Fibroblast of villous mesenchyme (primary cell): ENCODE measurements at places on chromosomes 4 and X. TPM values are rescaled to one million over a fixed set of nuclear protein-coding genes. Genes with fewer than 3 reads are reported as not detected.

Gene SSX2
- total RNA-seq, result not detected in 2 replicates

Gene DCAF8L2
- not detected in 2 replicates for total RNA-seq

Gene KLHL15
- 6.8 and 12.5 TPM in 2 replicates for total RNA-seq

Gene TSPAN7
- total RNA-seq, result not detected in 2 replicates

Gene ZMAT1
- total RNA-seq, result 0.43 and 0.64 TPM in 2 replicates

Gene DUSP21
- not detected in 2 replicates for total RNA-seq

GRCh38 chr4:25873632-25874129 is 10.9 kb upstream of the SEL1L3 start:
- DNase-seq, result no peak

- no peak for DNase-seq
Observed at GRCh38 chr4:145884775-145885174, 53.8 kb downstream of the ZNF827 start.

- DNase-seq, result no peak
Observed at GRCh38 chr4:132506568-132506967, 642.5 kb upstream of the PCDH10 start.

DNA sequence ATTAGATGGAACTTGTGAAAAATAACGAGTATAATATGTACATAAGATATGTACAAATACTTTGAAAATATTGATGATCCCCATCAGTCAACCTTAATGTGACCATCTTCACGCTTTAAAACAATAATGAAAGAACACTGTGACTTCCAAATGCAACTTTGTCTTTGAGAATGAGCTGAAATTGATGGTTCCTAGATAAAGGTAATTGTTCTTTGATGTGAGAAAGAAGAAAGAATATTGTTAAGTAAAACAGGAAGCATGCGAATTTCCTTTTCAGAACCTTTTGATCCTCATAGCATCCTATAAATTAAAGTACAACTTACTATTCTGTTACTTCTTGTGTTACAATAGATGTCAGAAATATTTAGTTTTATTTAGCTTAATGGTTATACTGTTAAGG is 22.2 kb downstream of the IL2 start:
- DNase-seq, result no peak

DNA sequence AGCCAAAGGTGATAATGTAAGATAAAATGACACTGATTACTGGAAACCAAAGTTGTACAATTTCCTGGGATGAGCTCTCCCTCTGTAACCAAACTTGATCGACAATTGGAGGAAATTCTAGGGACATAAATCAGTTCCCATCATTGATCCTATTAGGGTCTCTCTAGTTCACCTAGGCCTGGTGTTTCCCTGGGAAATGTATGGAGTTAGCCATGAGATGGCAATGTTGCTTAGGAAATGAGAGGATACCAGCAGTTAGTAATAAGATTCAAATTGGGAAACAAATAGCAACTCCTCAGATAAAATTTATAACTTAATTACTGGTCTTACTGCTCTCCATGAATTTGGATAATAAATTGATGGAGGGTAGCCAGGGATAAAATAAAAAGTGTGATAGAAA is 52.2 kb downstream of the SPATA18 start:
- DNase-seq, result no peak

- peak; percentile 69 for DNase-seq
Observed at GRCh38 chr4:147160908-147161513, 215.3 kb upstream of the TTC29 start.

DNA sequence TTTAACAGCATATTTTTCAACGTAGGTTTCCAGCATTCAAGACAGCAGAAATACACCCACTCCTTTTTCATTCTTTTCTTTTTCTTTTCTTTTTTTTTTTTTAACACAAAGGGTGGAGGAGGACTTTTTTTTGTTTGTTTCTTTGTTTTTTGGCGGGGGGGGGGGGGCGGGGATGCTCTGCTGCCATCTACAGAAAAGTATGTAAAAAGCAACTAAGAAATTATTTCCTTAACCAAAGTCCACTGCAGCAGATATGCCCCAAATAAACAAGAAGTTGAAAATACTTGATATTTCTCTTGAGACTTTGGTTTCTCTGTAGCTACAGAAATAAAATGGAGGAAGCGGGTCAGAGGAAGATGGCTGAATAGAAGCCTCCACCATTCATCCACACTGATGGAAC is 63.2 kb upstream of the PBDC1 start:
- DNase-seq, result no peak

- DNase-seq, result no peak
Observed at GRCh38 chrX:34978171-34978570, 35.6 kb downstream of the FAM47B start.

DNA sequence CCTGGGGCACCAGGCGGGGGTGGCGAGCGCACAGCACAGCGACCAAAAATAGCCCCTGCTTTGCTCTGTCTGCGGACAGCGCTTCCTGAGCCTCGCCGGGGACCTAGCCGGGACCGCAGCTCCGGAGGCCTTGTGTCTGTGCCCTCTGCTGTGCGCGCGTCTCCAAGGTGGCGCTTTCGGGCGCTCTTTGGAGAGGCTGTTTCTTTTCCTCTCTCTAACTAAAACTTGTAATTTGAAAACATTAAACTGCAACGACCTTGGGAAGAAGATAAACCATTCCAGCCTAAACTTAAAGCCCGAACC is 3.4 kb downstream of the ARX start:
- DNase-seq, result no peak
